H54 (cell line): ENCODE measurements at places on chromosomes 5 and 9.

- DNase-seq, result no peak
These were observed 347.9 kb upstream of the SEMA6A start for GRCh38 chr5:116922532-116922931.

DNA sequence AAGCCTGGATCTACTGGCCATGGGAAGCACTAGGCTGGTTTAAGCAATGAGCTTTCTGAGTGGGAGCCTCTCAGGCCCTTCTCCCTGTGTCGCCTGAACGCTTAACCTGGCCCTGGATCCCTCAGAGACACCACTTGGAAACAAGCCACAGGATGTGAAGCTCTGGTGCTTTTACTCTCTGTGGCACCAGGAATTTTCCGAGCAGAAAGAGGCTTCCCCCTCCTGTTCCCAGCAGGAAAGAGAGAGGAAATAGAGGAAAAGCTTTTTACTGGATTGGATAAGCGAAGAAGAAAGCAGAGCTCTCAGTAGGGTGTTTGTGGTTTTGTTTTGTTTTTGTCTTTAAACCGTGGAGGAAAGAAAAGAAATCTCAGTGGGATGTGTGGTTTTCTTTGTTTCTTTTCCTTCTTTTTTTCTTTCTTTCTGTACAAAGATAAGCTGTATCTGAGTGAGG lies 34.5 kb downstream of the COL15A1 start:
- no peak for DNase-seq

DNA sequence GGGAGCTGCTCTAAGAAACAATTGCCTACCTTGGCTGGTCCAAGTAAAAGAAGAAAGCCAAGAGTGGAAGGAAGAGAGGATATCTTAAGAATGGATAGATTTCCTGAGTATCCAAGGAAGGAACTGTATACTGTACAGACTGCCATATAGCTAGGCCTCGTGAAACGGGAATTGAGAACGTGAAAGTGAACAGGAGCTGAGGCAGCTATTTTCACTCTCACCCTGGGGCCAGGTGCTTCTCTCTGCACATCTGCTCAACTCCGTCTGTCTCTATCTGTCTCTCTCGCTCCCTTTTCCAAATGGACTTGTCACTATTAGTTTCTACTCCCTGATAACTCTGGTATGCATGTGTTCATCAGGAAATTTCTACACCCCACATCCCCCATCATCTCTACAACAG lies 35.9 kb upstream of the TESK1 start:
- DNase-seq, result no peak

DNA sequence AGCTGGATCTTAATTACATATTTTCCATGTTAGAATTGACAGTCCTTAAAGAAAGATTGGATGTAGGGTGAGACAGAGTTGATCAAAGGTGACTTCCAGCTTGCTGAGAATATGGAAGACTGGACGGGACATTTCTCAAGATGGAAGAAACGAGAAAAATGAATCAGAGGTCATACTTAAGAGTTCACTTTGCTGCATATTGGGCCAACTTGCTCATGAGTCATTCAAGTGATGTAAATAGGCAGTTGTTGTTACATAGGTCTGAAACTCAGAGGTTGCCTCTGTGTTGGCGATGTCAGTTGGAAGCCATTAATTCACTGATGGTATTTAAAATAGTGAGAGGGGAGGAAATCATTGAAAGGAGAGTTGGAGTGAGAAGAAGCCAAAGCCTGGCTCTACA lies 132.8 kb downstream of the CD180 start:
- no peak for DNase-seq

- no peak for DNase-seq
These were observed 31.6 kb downstream of the ABLIM3 start for GRCh38 chr5:149172709-149173505.

GRCh38 chr5:13460587-13460986 lies 483.9 kb downstream of the DNAH5 start:
- DNase-seq, result no peak

DNA sequence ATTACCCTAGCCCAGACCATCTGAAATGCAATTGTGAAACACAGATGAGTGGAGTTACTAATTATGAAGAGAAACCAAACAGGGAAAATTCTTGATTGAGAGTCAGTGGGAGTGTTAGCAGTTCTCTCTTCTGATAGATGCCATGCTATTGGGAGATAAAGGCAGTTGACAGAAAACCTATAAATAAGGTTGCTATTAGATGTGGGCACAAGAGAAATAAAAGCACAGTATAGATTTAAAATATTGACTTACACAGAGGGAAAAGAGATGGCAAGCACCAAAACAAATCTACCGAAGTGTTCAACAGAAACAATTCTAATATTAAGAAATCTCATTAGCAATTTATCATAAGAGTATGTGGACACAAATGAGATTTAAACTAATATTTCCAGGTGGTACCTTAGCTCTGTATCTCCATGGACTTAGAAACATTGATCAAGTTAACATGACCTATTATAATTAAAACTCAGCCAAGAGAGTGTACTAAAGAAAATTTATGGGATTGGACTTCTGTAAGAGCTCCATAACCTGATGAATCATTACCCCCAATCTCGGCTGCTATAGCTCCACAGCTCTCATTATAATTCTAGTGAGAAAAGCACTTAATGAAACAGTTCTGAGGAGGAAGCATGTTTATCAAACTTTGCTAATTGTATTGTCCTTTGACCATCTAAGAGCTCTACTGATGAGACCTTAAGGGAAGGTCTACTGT lies 665.0 kb upstream of the RIOK2 start:
- no peak for DNase-seq

DNA sequence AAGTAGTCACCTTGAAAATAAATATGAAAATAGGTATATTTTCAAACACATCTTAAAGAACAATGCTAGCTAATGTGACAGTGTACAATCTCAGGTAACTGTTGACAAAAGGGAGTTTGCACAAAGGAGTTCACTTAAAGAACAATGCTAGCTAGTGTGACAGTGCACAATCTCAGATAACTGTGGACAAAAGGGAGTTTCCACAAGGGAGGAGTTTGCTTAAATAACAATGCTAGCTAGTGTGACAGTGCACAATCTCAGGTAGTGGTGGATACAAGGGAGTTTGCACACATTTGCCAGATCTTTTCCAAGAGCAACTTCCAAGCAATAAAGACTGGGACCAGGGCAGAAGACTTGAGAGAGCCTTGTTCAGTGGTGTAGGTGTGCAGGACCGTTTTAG lies 442.9 kb upstream of the FTMT start:
- no peak for DNase-seq

DNA sequence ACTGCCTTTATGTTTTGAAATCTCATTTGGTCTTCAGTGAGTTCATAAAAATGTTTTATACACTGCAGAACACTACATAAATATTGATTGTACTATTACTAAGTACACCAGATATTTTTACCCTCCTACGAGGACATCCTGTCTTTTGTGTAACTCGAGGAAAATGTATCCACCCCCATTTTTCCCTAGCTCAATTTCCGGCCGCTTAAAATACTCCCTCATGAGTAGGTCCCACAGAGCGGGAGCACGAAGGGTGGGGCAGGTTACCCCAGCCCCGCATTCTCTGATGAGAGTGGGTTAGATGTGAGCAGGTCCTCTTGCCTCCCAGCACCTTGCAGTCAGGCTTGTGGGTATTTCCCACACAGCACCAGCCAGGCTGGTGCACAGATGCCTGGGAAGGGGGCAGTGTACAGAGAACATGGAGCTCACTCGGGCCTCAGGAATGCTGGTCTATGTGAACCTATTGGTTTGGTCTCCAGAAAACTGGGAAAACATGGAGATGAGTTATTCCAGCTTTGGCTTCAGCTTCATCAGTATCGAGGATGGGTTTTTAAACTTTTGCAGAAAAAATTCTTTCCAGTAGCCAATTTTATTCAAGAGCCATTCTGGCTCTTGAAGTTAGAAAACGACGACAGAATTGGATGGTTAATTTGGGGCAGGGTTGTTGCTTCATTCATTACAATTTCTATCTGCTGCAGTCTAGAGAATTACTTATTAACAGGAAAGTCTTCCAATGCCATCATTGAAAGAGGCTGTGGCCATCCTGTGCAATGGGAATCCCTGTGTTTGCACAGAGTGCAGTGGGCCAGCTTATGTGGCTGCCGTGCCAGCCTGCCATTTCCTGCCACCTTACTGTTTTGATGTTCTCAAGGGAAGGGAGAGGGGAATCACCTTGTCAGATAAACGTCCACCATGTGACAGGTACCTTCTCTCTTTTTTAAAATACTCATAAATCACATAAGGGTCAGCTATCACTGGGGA lies 73.2 kb downstream of the WDR41 start:
- no peak for DNase-seq

- no peak for DNase-seq
These were observed 19.9 kb upstream of the HMHB1 start for GRCh38 chr5:143791848-143792731.

DNA sequence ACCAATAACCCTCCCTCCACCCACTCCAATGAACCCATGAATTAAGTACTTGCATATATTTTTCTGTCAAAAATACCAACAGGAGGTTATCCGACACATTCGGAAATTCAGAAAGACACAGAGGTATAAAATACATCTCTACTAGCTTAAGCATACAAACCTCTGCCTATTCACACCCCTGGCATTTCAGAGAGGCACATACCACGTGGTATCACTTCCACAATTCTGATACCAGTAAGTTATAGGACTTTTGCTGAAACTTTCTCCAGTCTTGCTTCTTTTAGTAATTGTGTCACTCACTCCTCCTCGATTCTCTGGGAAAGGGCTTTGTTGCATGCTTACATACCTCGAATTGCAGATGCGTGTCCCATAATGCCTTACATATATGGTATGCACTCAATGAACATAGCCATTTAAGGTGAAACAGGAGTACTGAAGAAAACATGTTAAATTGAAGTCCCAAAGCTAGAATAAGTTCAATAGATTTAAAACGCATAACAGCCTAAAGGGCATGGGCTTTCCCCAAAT lies 58.1 kb downstream of the TLE1 start:
- no peak for DNase-seq
